Activated T-cell treated with anti-CD3 and anti-CD28 coated beads, Interleukin-2, amount 50 U/mL, for 72 hours (primary cell): ENCODE measurements at places on chromosomes 7 and 10. TPM values are rescaled to one million over a fixed set of nuclear protein-coding genes. Genes with fewer than 3 reads are reported as not detected.

DNA sequence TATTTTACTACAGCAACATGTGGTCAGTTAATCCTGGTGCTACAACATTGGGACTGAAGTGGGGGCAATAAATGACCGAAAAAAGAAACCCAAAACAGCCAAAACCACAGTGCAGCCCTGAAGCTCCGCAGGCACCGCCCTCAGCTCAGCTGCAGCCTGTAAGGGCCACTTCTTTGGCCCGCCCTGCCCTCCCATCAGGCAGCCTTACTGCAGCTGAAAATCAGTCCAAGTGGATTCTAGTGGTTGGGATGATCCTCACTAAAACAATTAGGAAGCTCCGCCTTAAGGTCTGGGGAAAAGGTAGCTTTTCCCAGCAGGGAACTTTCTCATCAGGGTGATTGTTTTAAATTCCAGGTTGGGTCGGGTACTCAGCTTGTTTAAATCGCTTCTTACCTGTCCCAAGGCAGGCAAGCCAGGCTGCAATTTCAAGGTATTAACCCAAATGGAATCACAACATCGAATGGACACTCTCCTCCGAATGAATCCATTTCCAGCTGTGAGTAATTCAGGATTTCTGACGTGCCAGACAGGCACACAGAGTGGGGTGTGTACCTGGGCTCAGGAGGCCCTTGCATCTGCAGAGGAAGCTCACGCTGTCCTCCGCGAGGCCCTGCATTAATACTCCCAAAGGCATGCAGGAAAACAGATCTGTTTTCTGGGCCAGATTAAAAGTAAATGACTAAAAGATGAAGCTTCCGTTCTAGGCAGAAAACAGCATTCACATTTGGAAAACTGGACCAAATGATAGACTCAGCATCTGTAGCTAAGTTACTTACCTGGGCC lies 104.3 kb downstream of the CREB5 start:
- no peak for DNase-seq
- no peaks in the 10 kb centered on the region for H3K4me1 ChIP-seq
- H3K4me3 ChIP-seq, result no peak overlapping the region
- H3K27ac ChIP-seq, result no peak overlapping the region
- H3K36me3 ChIP-seq, result no peaks in the 10 kb centered on the region

The GRM3 gene
- not detected for total RNA-seq

- H3K4me3 ChIP-seq, result no peak overlapping the region
- H3K4me1 ChIP-seq, result no peaks in the 10 kb centered on the region
- H3K36me3 ChIP-seq, result no peaks in the 10 kb centered on the region
- H3K27me3 ChIP-seq, result peaks cover 19% of the 10 kb centered on the region
- H3K27ac ChIP-seq, result no peak overlapping the region
Observed at GRCh38 chr10:98076086-98076485, 45.7 kb upstream of the CRTAC1 start.

GRCh38 chr10:76641215-76641614 lies 996.4 kb downstream of the KCNMA1 start:
- H3K36me3 ChIP-seq, result no peaks in the 10 kb centered on the region
- no peak overlapping the region for H3K4me3 ChIP-seq
- no peaks in the 10 kb centered on the region for H3K27me3 ChIP-seq
- no peak for DNase-seq
- H3K27ac ChIP-seq, result no peak overlapping the region
